Stimulated activated CD8-positive, alpha-beta memory T cell treated with anti-CD3 and anti-CD28 coated beads, Interleukin-2, amount 100 ng/mL, for 1 hour (primary cell): ENCODE measurements at places on chromosomes 5 and 9.

GRCh38 chr5:137214446-137215189, 284.5 kb downstream of the SPOCK1 start:
- DNase-seq = no peak

- DNase-seq = no peak
Observed at GRCh38 chr5:175460126-175460525, 16.1 kb upstream of the DRD1 start.

GRCh38 chr9:97726716-97727115, 29.6 kb upstream of the XPA start:
- no peak for DNase-seq

DNA sequence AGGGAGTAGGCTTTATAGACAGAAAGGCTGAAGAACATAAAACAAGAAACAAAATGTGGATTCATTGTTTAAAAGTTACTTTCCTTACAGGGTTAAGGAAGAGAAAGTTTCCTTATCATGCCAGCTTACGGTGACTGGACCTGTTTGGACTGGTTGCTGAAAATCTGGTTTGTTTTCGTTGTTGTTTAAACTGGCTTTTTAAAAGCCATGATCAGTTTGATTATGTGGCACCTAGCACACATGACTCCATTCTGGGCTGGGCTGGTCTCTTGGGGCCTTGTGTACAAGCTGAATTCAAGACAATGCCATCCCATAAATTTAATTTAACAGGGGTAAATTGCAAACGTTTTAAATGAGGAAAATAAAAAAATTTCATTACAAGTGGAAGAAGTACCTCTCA, 18.4 kb upstream of the ZNF474 start:
- no peak for DNase-seq

DNA sequence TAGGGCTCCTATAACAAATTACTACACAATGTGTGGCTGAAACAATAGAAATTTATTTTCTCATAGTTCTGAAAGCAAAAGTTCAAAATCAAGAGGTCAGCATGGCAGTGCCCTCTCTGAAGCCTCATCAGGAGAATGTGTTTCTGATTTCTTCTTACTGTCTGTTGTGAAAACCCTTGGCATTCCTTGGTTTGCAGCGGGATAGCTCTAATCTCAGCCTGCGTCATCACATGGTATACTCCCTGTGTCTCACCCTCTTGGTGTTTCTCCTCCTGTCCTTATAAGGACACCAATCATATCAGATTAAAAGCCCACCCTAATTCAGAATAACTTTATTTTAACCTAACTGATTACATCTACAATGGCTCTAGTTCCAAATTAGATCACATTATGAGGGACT, 87.5 kb upstream of the CDH9 start:
- DNase-seq = no peak
